ENCODE measurements at places on chromosomes 7 and 10.

DNA sequence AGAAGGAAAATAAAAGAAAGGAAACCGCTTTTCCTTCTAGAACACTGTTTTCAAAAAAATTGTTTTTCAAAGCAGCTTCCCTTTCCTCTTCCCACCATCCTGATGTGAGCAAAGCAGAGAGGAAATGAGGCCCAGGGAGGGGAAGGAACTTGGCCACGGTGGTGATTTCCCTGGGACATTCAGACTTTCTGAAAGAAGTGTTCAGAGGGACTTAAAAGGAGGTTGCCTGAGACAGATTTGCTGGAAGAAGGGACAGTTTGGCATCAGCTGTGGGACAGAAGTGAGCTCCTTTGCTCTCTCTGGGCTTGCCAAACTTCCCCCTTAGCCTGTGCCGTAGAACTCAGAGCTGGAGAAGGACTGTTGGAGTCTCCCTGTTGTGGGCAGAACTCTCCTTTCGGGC is 30.3 kb downstream of the ADCYAP1R1 start:
- no peak for DNase-seq

DNA sequence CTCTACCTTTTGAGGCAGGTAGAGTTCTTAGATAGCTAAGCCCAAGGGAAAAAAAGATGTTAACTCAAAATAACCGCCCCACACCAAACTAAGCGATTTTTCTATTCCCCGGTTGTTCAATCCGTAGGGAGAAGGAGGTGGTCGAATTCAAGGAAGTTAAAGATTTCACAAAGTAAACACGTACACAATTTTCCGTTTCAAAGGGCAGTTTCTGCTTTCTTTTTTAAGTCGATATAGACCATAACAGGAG is 842 bp downstream of the KBTBD2 start:
- DNase-seq = no peak

DNA sequence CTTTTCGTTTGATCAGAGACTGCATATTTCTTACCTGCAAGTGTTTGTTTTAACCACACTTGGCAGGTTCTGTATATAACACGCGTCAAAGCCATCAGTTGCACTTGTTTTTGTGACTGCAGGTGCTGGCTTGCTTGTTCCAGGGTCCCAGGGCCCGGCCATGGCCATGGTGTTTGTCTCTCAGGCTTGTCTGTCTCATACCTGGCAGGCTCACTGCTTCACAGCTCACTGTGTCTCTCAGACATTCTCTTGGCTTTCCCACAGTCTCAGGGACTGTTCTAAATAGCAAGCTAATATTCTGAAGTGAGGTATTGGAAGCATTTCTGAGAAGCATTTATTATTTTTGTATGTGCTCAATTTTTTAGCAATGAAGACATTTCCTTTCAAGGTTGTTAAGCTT is 46.9 kb downstream of the GPR141 start:
- DNase-seq = no peak

DNA sequence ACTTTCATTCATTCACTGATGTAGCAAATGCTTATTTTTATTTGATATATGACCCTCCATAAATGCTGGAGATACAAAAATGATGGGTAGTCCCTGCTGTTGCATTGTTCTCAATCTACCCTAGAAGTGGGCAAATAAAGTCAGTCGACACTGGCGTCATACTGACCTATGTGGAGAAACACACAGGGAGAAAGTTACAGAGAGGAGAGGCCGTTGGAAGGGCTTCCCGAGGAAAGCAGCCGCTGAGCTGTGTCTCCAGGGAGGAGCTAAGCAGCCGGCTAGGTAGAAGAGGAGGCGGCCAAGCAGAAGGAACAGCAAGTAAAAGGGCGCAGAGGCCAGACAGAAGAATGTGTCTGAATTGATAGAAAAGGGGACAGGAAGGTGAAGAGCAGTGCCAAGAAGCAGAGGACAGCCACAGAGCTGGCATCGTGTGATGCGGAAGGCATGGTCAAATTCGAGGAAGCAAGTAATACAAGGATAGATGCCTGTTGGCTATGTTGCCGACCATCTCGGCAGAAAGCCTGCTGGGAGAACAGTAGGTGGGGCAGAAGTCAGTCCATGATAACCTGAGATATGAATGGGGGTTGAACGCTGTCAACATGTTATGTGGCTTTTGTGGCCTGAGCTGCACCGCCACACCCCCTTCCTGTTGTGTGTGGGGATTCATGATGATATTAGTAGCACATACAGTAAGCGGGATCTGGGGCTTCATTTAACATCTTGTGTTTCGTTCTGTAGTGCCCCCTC is 25.9 kb downstream of the ST8SIA6 start:
- peak; percentile 78 for DNase-seq

DNA sequence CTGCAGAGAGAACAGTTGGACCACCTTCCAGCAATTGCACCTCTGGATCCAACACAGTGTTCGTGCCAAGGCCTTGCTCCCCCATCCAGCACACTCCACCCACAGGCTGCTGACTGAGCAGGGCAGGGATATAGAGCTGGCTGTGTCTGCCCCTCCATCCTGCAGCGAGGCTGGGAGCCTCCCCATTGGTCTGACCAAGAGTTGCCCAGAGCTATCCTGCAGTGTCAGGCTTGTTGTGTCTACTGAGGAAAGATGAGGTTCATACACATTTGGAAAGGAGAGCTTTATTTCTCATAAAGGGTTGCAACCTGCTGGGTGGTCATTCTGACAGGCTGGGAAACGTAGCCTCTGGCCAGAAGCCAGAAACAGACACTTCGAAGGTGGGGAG is 27.1 kb downstream of the PRF1 start:
- no peak for DNase-seq

DNA sequence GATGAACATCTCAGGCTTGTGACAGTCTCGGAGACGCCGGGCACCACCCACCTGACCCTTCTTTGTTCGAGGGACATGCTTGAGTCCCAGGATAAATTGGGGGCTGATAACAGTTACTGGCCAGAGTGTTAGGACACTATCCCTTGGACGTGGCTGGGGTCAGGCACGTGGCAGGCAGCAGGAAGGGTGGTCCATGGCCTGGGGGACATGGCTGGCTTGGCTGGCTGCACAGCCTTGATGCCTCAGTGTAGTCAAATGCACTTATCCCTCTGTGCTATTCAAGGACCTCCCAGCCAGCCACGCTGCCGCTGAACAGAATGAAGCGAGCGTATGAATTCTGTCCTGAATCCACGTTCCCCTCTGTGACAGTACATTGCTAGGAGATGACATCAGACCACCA is 662.0 kb upstream of the FOXK1 start:
- no peak for DNase-seq

Measured in CD4-positive, alpha-beta T cell treated with Interleukin-15 for 4 hours (primary cell).